ENCODE measurements at places on chromosomes 5 and 9.
A peak's percentile ranks its signal among the peaks of the same experiment; 100 is the strongest.

GRCh38 chr5:154460172-154460571 lies 14.4 kb downstream of the SAP30L start:
- no peak for DNase-seq

DNA sequence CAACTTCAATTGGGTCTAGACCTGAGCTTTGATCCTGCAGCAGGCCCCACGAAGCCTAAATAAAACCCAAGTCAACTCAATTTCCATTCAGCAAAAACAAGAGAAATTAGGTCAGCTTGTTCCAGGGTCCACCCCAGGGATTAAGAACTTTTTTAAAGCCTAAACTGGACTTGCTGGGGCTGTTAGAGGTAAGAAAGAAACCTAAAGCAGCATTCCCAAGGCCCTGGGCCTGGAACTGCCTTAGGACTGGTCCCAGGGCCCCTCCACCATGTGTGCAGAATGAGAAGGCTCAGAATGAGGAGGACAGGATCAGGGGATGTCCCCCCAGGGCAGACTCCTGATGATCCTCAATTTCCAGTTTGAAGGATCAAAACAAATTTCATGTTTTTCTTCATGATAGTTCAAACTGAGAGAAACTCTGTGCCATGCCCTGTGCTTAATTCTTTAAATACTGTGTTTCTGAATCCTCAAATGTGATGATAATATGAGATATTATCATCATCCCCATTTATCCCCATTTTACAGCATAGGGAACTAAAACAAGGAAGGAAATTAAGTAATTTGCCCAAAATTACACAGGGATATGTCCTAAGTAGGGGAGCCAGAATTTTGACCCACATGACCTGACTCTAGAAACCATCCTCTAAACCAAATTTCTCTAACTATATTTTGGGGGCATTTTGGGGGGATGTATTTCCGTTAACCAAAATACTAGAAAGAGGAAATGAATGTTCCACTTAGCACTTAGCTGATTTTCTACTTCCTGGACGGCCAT lies 64.5 kb downstream of the DENND1A start:
- no peak for DNase-seq

- no peak for DNase-seq
Measured at GRCh38 chr9:110115826-110116542, 92.0 kb downstream of the C9orf152 start.

GRCh38 chr9:129343424-129344375 lies 165.6 kb upstream of the IER5L start:
- peak; percentile 64 for DNase-seq

GRCh38 chr9:126157826-126158587 lies 168.6 kb upstream of the MVB12B start:
- DNase-seq = no peak

GRCh38 chr9:35277171-35277520 lies 115.3 kb downstream of the UNC13B start:
- DNase-seq = no peak

DNA sequence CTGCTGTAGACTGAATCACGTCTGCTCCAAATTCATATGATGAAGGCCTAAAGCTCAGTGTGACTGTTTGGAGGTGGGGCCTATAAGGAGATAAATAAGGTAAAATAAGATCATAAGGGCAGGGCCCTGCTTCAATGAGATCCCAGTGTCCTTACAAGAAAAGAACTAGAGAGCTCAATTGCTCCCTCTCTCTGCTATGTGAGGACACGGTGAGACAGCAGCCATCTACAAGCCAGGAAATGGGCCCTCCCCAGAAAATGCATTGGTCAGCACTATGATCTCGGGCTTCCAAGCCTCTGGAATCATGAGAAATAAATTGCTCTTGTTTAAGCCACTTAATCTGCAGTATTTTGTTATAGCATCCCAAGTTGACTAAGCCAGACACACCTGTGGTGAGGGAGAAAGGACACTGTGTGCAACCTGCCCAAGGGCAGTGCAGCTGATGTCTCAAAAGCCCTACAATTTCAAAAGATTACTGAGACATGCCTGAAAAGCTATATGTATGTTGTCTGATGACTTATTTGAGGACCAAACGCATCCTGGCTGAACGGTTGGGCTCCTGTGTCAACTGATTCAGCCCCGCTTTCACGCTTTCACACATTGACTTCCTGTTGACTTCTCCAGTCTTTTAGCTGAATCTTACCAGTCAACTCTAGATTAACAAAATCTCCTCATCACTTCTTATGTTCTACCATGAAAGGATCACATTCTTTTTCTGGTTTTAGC lies 13.2 kb downstream of the GZMK start:
- DNase-seq = no peak

DNA sequence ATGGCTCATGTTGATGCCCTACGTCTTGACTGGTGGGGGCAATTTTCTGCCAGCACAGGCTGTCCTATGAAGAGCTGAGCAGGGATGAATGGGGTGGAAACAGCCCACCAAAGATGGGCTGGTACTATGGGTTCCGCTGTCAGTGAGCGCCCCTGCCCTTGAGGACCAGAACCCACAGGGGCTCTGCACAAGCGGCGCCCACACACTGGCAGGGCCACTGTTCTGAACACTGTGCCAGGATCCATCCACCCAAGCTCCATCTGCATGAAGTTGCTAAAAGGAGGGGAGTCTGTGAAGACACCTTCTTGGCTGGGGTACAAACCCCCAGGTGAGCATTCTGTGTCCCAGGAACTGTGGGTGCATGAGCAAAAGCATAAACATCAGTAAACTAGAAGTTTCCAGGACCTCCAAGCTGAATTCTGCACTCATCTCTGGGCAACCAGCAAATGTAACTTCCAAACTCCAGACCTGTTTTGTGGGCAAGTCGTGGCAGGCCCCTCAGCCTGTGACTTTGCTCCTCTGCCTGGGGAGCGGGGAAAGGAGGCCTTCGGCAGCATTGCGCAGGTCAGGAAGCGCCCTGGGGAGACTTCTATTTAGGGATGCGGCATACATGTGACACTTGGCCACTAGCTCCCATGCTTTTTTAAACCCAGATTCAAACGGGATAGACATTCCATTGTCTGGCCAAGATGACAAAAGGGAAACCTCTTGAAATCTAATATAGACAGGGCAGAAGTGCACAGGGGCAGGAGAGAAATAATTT lies 48.9 kb downstream of the PTPN3 start:
- no peak for DNase-seq

DNA sequence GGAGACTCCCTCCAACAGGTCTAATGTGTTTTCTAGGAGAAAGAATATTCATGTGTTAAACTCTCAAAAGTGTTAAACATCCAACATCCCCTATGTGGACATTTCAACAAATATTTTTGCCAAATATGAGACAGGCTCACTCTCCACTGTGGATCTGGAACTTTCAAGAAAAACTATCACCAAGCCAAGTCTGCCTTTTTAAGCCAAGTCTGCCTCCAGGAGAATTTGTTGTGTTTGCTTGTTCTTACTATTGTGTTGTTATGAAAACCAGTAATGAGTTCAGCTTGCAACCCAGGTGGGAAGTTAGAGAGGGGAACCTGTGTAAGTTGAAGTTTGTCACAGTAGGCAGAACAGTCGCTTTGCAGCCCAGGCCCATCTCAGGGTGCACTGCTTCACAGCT lies 228.1 kb downstream of the NFIB start:
- DNase-seq = peak; percentile 57

GRCh38 chr9:115855458-115856133 lies 298.0 kb upstream of the PAPPA start:
- DNase-seq = no peak

All from right hindlimb (tissue), 1 donor.